ENCODE measurements at places on chromosomes 2 and 18.

- peak; percentile 4 for DNase-seq
Observed at GRCh38 chr2:166375195-166375735, 479 bp downstream of the SCN9A start.

- no peak for DNase-seq
Observed at GRCh38 chr18:25075331-25075730, 276.6 kb downstream of the ZNF521 start.

DNA sequence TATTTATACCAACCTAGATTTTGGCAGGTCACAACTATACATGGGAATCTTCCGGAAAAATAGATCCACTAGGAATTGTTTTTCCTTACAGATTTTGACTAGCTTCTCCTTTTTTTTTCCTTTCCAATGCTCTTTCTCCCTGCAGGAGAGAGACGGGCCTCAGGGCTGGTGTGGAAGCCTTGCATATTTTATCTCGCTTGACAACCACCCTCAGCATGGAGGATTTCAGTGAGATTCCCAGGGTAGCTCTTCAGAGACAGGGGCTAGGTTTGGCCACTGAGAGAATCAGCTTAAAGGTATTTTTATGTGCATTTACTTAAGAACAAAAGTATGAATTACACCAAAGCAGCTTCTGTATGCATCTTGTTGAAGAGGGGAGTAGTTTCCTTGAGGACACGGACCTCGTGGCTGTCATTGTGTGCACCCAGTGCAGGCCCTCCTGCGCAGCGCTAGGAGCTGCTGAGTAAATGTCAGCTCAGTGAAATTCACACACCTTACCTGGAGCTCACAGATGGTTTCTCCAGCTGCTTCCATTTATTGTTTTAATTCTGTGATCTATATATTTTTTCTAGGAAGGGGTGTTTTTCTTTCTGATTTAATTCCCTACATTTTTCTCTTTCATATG is 54.4 kb downstream of the TRAPPC12 start:
- no peak for DNase-seq

- DNase-seq = no peak
Observed at GRCh38 chr2:214747992-214748391, 61.5 kb downstream of the BARD1 start.

DNA sequence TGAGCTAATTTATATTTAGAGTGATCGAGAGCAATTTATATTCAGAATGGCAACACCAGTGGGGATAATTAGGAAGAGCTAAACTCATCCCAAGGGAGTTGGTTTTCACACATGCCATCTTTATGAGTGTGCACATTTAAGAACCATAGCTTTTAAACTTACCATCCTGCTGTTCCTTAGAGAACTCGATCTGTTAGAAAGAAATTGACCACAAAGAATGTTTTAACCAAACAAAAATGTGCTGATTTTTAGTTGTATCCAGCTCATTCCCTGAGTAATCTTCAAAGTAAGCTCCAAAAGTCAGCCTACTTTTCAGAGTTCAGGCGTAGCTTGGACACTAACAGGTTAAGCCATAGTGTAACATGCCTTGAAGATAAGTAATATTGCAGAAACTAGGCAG is 12.6 kb downstream of the MYL1 start:
- DNase-seq = no peak

- peak; percentile 38 for DNase-seq
Observed at GRCh38 chr2:156331572-156332283, 793 bp downstream of the NR4A2 start.

DNA sequence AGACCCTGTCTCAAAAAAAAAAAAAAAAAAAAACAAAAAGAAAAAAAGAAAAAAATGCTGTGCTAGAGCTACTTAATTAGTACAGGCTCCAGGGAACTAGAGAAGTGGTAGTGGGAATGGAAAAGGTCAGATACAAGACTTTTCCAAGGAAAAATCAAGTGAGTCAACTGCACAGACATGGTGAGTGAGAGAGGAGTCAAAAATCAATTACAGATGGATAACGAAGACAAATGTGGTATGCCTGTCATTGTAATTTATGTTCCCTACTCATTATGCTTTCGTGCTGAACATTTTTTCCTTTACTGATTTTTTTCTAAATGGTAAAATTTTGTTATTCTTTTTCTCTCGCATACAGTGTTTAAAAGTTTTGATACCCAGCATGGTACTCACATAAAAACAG is 111.5 kb downstream of the MDH1 start:
- DNase-seq = no peak

DNA sequence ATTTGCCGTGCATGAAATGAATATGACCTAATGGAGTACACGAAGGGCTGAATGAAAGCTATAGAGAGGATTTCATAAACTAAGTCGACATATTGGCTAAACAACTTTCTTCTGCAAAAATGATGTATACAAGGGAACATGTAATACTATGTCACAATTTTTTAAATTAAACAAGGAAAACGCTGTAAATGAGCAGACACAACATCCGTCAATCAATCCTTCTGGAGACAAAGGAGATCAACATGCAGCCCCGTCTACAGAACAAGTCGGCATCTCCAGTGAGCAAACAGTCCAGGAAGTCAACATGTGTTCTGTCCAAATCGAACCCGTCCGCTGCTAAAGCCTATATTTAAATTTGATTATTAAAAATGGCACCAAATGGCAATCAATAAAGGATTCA is 180.8 kb downstream of the TCF4 start:
- DNase-seq = no peak

- no peak for DNase-seq
Observed at GRCh38 chr2:11371092-11371937, 26.9 kb upstream of the ROCK2 start.

DNA sequence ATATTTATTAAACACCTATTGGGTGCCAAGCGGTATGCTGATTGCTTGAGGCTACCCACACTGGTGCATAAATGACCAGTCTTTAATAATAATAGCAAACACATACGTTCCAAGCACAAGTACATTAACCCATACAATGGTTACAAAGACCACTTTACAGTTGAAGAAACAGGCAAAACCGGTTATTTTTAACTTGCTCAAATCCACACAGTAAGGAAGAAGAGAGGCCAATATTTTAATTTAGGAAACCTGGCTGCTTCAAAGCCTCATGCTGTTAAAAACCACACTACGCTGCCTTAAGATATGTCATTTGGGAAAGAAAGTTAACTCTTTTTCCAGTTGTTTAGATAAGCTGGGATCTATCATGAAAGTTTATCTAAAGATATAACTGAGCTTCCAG is 2.4 kb upstream of the IMPA2 start:
- no peak for DNase-seq

Measured in hematopoietic multipotent progenitor cell treated with erythropoietin and hydrocortisone succinate and interleukin-3 and kit ligand, for 8 days (in vitro differentiated cells).